ENCODE measurements at places on chromosomes 11 and 22. TPM values are rescaled to one million over a fixed set of nuclear protein-coding genes. Genes with fewer than 3 reads are reported as not detected.

TBX1 gene
- 1.1 TPM for polyA plus RNA-seq

GUCY1A2 gene
- polyA plus RNA-seq: 3.3 TPM

UBQLN3 gene
- polyA plus RNA-seq: not detected

GRCh38 chr11:76560219-76560618 lies 110.3 kb downstream of the LRRC32 start:
- no peaks in the 10 kb centered on the region for H3K36me3 ChIP-seq
- no peak overlapping the region for H3K4me3 ChIP-seq
- H3K4me1 ChIP-seq: no peaks in the 10 kb centered on the region
- H3K27ac ChIP-seq: no peak overlapping the region

GRCh38 chr11:132544007-132544406 lies 988.3 kb downstream of the OPCML start:
- H3K27ac ChIP-seq: no peak overlapping the region
- no peaks in the 10 kb centered on the region for H3K27me3 ChIP-seq
- H3K4me1 ChIP-seq: no peaks in the 10 kb centered on the region
- H3K36me3 ChIP-seq: no peaks in the 10 kb centered on the region

- H3K4me3 ChIP-seq: no peak overlapping the region
- no peaks in the 10 kb centered on the region for H3K36me3 ChIP-seq
- DNase-seq: no peak
- H3K27ac ChIP-seq: no peak overlapping the region
Measured at GRCh38 chr22:46390652-46391301, 55.3 kb downstream of the TRMU start.

- no peak overlapping the region for H3K4me3 ChIP-seq
- peaks cover 51% of the 10 kb centered on the region for H3K4me1 ChIP-seq
Measured at GRCh38 chr22:28815729-28816128, 15.4 kb upstream of the XBP1 start.

GRCh38 chr11:9738707-9739106 lies 74.8 kb downstream of the SWAP70 start:
- peaks cover 2% of the 10 kb centered on the region for H3K36me3 ChIP-seq
- no peaks in the 10 kb centered on the region for H3K27me3 ChIP-seq
- H3K4me3 ChIP-seq: no peak overlapping the region
- peak overlapping the region; percentile 73 for H3K27ac ChIP-seq

DNA sequence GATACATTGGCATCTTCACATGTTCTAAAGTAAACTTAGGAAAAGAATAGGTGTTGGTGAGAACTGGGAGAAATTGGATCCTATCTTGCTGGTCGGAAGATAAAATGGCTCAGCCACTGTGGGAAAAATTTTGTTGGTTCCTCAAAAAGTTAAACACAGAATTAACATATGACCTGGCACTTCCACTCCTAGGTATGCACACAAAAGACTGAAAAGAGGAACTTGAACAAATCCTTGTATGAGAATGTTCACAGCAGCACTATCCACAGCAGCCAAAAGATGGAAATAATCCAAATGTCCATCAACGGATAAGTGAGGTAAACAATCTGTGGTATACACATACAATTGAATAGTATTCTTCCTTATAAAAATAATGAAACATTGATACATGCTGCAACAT lies 4.8 kb upstream of the TPH1 start:
- H3K4me1 ChIP-seq: no peaks in the 10 kb centered on the region
- no peak overlapping the region for H3K4me3 ChIP-seq
- H3K27me3 ChIP-seq: peaks cover 26% of the 10 kb centered on the region

DNA sequence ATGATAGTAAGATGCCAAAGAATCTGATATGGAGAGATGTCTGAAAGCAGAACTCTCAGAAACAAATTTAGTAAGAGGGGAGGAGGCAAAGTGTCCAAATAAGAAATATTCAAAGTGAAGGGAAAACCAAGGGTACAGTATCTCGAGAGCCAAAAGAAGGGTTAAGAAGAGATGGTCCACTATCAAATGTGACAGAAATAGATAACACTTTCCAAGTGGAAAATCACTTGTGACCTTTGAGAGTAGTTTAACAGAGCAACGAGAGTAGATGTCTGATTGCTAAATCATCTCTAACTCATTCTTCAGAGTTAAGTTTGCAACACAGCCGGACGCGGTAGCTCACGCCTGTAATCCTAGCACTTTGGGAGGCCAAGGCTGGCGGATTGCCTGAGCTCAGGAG lies 4.3 kb upstream of the BUD13 start:
- no peaks in the 10 kb centered on the region for H3K36me3 ChIP-seq
- H3K27ac ChIP-seq: no peak overlapping the region
- H3K4me1 ChIP-seq: no peaks in the 10 kb centered on the region
- H3K27me3 ChIP-seq: no peaks in the 10 kb centered on the region
- DNase-seq: no peak
